ENCODE measurements at places on chromosomes 7 and 10. TPM values are rescaled to one million over a fixed set of nuclear protein-coding genes. Genes with fewer than 3 reads are reported as not detected.

DNA sequence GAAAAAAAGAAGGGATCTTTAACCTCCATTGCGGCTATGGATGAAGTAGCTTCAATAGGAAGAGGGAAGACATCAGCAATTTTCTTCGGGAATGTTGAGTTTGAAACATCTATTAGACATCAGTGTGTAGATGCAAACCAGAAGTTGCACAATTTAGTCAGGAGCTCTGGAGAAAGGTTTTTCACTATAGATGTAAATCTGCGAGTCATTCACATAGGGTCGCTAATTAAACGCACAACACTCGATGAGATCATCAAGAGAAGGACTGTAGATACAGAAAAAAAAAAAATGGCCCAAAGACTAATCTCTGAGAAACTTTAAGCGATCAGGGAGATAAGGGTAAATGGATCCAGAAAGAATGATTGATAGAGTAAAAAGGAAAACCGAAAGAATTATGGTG, 61.7 kb upstream of the TES start:
- no peaks in the 10 kb centered on the region for H3K36me3 ChIP-seq
- no peak for DNase-seq
- H3K27me3 ChIP-seq = no peaks in the 10 kb centered on the region
- H3K27ac ChIP-seq = no peak overlapping the region

GRCh38 chr7:31336202-31337001, 4.1 kb downstream of the NEUROD6 start:
- H3K4me1 ChIP-seq = no peaks in the 10 kb centered on the region
- H3K27ac ChIP-seq = no peak overlapping the region
- H3K36me3 ChIP-seq = no peaks in the 10 kb centered on the region
- no peak overlapping the region for H3K4me3 ChIP-seq
- 0 out of 2 replicates have a peak, but pooled peaks cover 6% of the 10 kb centered on the region for H3K27me3 ChIP-seq

GRCh38 chr10:34814223-34814912, 728 bp downstream of the PARD3 start:
- peak overlapping the region; percentile 94 for H3K4me3 ChIP-seq
- H3K27ac ChIP-seq = peak overlapping the region; percentile 64
- H3K27me3 ChIP-seq = no peaks in the 10 kb centered on the region

DNA sequence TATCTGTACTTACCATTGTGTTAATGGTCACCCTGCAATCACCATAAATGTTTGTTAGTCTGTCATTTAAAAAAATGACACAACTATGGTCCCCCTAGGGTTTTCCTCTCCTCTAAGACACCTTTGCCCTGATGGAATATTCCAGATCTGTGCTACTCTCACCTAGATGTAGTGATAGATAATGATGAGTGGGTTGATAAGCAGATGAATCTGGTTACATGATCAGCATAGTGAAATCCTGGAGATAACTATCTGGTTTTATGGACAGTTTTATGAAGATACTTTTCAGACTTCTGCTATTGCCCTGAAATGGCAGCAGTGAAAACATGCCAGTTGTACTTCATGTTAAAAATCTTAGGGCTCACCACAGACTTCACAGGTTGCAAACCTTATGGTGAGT, 152.4 kb downstream of the GATA3 start:
- H3K27me3 ChIP-seq = no peaks in the 10 kb centered on the region
- no peak for DNase-seq
- no peak overlapping the region for H3K27ac ChIP-seq
- no peaks in the 10 kb centered on the region for H3K36me3 ChIP-seq

- no peak overlapping the region for H3K4me3 ChIP-seq
- DNase-seq = peak; percentile 33
- H3K27ac ChIP-seq = no peak overlapping the region
- no peaks in the 10 kb centered on the region for H3K36me3 ChIP-seq
- no peaks in the 10 kb centered on the region for H3K4me1 ChIP-seq
- H3K27me3 ChIP-seq = no peaks in the 10 kb centered on the region
Measured at GRCh38 chr10:131726076-131726880, 174.5 kb upstream of the PPP2R2D start.

- H3K4me3 ChIP-seq = no peak overlapping the region
- H3K4me1 ChIP-seq = peaks cover 13% of the 10 kb centered on the region
- no peaks in the 10 kb centered on the region for H3K27me3 ChIP-seq
- H3K36me3 ChIP-seq = peaks cover 25% of the 10 kb centered on the region
Measured at GRCh38 chr7:135925210-135925609, 51.9 kb downstream of the MTPN start.

DNA sequence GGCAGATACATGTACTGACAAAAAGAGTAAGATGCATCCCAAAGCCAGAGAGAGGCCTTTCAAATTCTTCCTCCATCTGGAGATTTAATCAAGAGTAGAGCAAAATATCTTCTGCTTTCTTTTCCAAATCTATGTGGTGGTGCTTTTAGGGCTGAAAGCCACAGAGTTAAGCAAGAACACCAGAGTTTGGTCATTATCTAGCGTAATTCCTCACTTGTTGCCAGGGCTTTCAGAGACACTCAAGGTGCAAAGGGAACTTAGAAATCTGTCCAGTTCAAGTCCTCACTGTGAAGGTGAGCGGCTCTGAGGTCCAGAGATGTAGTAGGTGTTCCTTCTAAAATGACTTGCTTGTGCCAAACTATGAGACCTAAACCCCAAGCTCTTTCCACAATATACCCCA, 10.9 kb upstream of the NFE2L3 start:
- DNase-seq = no peak
- H3K4me3 ChIP-seq = no peak overlapping the region
- no peak overlapping the region for H3K27ac ChIP-seq
- no peaks in the 10 kb centered on the region for H3K36me3 ChIP-seq
- H3K27me3 ChIP-seq = no peaks in the 10 kb centered on the region

DNA sequence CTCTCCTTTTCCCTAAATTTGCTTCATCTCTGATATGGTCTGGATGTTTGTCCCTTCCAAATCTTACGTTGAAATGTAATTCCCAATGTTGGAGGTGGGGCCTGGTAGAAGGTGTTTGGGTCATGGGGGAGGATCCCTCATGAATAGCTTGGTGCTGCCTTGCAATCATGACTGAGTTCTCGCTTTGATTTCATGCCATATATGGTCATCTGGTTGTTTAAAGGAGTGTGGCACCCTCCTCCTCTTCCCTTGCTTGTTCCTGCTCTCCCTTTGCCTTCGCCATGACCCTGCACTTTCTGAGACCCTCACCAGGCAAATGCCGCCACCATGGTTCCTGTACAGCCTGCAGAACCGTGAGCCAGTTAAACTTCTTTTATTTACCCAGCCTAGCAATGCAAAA, 14.5 kb downstream of the NOBOX start:
- DNase-seq = no peak
- H3K36me3 ChIP-seq = no peaks in the 10 kb centered on the region
- H3K27me3 ChIP-seq = no peaks in the 10 kb centered on the region
- no peak overlapping the region for H3K4me3 ChIP-seq
- H3K27ac ChIP-seq = no peak overlapping the region
- H3K4me1 ChIP-seq = peaks cover 9% of the 10 kb centered on the region

GRCh38 chr10:89981891-89982290, 280.5 kb downstream of the KIF20B start:
- no peak for DNase-seq
- H3K27me3 ChIP-seq = no peaks in the 10 kb centered on the region
- no peaks in the 10 kb centered on the region for H3K4me1 ChIP-seq
- no peak overlapping the region for H3K4me3 ChIP-seq
- H3K27ac ChIP-seq = no peak overlapping the region

GRCh38 chr7:69192134-69192533, 406.1 kb upstream of the AUTS2 start:
- H3K4me1 ChIP-seq = no peaks in the 10 kb centered on the region
- DNase-seq = no peak
- H3K27ac ChIP-seq = no peak overlapping the region

DNA sequence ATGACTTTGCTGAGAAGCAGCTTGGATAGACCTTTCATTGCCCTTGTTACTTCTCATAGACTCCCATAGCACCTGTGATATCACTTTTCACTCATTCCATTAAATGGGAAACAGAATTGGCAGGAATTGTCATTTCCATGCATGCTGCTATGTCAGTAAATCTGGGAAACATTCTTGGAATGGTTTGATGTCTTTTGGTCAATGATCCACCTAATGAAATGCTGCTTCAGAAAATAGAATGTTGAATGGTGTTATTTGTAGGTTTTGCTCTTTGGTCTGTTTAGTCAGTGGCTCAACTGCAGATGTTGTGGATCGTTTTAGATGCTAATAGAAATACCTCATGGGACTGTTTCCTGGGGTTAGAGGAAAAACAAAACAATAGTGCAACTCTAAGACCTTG, 127.8 kb downstream of the PLPP4 start:
- H3K4me1 ChIP-seq = peaks cover 7% of the 10 kb centered on the region
- DNase-seq = no peak
- no peaks in the 10 kb centered on the region for H3K27me3 ChIP-seq

Gene CUTC
- total RNA-seq = 29.5 TPM

DNA sequence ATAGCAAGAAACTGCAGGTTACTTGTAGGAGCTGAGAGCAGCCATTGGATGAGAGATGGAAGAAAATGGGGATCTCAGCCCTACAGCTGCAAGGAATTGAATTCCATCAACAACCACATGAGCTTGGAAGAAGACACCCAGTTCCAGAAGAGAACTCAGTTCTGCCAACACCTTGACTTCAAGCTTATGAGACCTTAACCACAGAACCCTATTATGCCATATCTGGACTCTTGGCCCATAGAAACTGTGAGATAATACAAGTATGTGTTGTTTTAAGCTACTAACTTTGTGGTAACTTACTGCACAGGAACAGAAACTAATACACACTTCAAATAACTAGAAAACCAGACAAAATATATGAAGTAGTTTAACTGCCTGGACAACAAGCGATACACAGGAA, 212.4 kb upstream of the CACNA2D1 start:
- H3K4me3 ChIP-seq = no peak overlapping the region
- H3K27ac ChIP-seq = no peak overlapping the region
- no peaks in the 10 kb centered on the region for H3K4me1 ChIP-seq
- H3K27me3 ChIP-seq = no peaks in the 10 kb centered on the region
- DNase-seq = no peak

DNA sequence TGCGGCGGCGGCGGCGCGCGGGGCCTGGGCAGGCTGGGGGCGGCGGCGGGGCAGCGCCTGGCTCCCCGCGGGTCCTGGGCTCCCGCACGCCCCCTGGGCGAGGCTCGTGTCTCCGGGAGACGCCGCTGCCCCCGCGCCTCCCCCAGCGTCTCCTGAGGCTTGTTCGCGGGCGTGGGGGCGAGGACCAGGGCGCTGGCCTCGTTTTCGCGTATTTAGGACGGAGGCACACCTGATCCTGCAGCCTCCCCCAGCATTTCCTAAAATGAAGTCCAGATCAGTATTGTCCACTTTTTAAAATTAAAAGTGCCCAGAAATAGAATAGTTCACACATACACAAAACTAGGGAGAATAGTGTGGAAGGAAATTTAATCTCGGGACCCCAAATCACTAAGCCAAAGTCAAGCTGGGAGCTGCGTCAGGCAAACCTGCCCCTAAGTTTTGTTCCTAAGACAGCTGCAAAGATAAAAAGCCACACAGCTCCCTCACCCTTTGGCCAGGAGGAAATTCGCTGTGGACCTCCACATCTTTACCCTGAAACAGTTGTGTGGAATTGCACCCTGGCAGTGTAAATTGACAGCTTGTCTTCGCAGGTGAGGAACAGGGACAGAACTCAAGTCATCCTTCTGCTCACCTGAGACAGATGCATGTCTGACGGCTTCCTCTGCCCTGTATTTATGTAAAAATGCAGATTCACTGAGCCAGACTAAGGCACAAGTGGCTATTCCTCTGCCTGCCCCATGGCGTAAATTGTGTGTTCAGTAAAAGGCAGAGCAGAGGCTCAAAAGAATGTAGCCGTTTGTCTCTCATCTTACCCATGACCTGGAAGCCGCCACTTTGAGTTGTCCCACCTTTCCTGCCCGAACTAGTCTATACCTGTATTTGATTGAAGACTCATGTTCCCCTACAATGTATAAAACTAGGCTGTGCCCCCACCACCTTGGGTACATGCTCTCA, 740 bp downstream of the GALNT11 start:
- DNase-seq = no peak
- peak overlapping the region; percentile 69 for H3K27ac ChIP-seq
- peaks cover 11% of the 10 kb centered on the region for H3K4me1 ChIP-seq
- H3K27me3 ChIP-seq = no peaks in the 10 kb centered on the region

Gene VPS37D
- 1.8 TPM for total RNA-seq

- no peak overlapping the region for H3K27ac ChIP-seq
- H3K4me3 ChIP-seq = no peak overlapping the region
- H3K36me3 ChIP-seq = no peaks in the 10 kb centered on the region
- no peaks in the 10 kb centered on the region for H3K27me3 ChIP-seq
- no peak for DNase-seq
Measured at GRCh38 chr10:89221919-89222318, 14.8 kb upstream of the CH25H start.

- H3K27ac ChIP-seq = no peak overlapping the region
- no peak for DNase-seq
- H3K4me3 ChIP-seq = no peak overlapping the region
- H3K36me3 ChIP-seq = no peaks in the 10 kb centered on the region
Measured at GRCh38 chr7:126791306-126791705, 461.4 kb downstream of the GRM8 start.

DNA sequence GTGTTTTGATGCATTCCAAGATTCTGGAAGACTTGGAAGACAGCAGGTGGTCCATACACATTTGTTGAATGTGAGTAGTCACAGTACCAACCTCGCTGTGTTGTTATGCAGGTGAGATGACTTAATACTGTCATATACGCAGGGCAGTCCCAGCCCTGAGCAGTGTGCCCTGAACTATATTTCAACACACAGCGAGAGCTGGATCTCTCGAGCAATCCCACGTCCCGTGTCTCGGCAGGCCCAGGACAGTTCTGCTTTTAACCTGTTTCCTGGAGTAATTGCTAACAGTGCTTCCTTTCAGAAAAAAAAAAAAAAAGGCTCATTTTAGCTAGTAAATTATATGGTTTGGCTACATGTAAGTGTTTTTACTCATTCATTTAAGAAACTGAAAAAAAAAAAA, 179.7 kb downstream of the PRKCQ start:
- H3K27me3 ChIP-seq = no peaks in the 10 kb centered on the region
- no peak overlapping the region for H3K4me3 ChIP-seq
- no peak for DNase-seq
- no peak overlapping the region for H3K27ac ChIP-seq

- peaks cover 4% of the 10 kb centered on the region for H3K4me1 ChIP-seq
- H3K4me3 ChIP-seq = no peak overlapping the region
- no peaks in the 10 kb centered on the region for H3K36me3 ChIP-seq
- no peak for DNase-seq
Measured at GRCh38 chr7:98215561-98216495, 4.6 kb downstream of the BHLHA15 start.

Gene LIPJ
- total RNA-seq = not detected

DNA sequence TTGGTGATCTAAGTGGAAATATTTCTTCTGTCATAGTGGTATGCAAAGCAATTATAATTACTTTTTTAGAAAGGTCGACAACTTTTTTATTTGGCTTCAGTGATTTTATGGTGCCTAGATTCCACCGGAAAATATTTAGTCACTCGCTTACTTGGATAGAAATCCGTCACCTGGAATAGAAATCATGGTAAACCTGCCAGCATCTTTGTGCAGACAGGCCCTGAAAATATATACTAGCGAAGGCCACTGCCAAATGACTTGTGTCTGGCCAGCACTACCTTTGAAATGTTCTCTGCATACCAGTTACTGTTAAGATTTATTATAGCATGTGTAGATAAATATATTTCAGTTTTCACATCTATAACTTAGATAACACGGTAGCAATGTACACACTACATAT, 226.4 kb downstream of the AGMO start:
- no peaks in the 10 kb centered on the region for H3K36me3 ChIP-seq
- no peaks in the 10 kb centered on the region for H3K4me1 ChIP-seq
- H3K27me3 ChIP-seq = no peaks in the 10 kb centered on the region
- no peak overlapping the region for H3K4me3 ChIP-seq
- H3K27ac ChIP-seq = no peak overlapping the region

GRCh38 chr10:60310740-60311139, 78.9 kb downstream of the ANK3 start:
- H3K4me1 ChIP-seq = peaks cover 23% of the 10 kb centered on the region
- H3K27ac ChIP-seq = no peak overlapping the region
- H3K27me3 ChIP-seq = no peaks in the 10 kb centered on the region
- no peak overlapping the region for H3K4me3 ChIP-seq

Data from SJSA1 (cell line).